Forelimb muscle (tissue), 1 donor: ENCODE measurements at places on chromosomes 11 and 22.

- no peak for DNase-seq
Observed at GRCh38 chr11:69425444-69425843, 56.0 kb upstream of the LINC01488 start.

DNA sequence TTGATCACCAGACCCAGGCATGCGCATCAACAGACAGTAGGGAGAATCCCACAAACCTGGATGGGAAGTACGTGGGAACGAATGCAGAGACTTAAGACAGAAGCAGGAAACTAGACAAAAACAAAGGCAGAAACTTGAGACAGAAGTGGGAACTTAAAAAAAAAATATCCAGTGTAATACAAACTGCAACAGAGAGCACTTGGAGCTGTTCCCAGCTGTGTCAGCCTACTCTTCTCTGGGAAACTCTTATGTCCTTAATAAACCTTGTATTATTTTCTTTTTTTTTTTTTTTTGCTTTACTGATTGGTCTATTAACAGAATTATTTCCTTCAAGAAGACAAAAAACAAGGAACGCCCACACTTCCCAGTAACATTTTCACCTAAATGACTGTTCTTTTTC is 1818.1 kb upstream of the RAG2 start:
- peak; percentile 24 for DNase-seq

DNA sequence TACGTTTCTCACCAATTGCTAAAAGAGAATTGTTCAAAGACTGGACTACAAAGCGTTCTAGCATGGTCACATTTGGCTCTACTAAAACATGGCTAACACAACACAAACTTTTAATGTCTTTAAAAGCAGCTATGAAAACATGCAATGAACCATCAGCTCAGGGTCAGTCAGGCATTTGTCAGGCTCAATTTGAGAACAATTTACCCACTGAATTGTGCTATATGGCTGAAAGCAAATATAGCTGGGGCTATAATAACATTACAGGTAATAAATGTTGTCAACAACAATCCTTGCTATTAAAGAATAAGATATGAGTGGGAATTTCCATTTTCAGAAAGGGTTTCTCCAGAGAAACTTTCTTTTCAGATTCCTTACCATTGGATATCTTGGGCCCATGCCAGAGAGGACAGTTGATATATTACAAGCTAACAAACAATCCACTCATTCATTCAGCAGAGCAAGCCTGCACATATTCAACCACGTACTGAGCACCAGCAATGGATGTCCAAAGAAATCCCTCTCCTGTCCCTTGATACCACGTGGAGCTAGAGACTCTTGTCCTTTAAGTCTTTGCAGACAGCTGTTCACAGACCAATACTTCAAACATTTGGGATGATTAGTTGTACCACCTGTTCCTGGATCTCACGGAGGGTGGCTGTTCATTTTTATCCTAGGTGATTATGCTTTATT is 82.5 kb upstream of the DDI1 start:
- no peak for DNase-seq

GRCh38 chr11:69394869-69395246 is 86.6 kb upstream of the LINC01488 start:
- no peak for DNase-seq

DNA sequence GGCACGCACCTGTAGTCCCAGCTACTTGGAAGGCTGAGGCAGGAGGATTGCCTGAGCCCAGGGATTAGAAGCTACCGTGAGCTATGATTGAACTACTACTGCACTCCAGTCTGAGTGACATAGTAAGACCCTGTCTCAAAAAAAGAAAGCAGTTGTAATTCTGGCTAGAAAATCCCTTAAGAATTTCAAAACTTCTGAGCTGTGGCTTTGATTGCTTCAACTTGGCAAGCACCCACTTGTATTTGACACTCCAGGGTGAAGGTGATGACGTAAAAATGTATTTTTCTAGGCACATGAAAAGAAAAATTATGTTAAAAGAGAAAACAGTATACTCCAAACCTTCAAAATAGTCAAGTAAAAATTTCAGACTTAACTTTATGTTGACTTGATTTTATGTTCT is 23.6 kb upstream of the ALKBH3 start:
- no peak for DNase-seq

DNA sequence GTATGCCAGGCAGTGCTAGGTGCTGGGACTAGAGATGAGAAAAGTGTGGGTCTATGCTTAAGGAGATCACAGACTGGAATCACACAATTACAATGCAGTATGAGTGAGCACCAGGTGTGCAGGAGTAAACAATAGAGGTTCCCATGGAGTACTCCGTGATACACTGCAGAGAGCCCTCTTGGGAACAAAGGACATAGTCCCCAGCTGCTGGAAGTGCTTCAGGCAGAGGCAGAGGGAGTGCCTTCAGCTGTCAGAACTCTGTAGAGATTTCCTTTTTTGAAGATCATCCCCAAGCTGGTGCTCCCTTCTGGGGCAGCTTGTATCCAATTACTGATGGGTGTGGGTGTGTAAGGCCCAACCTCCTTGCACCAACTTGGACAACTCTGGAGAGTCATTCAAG is 143.5 kb upstream of the PLET1 start:
- DNase-seq: no peak

- no peak for DNase-seq
Observed at GRCh38 chr11:18312663-18313420, 9.1 kb downstream of the HPS5 start.
